Fibroblast of villous mesenchyme (primary cell): ENCODE measurements at places on chromosomes 3 and 15. TPM values are rescaled to one million over a fixed set of nuclear protein-coding genes. Genes with fewer than 3 reads are reported as not detected.

DNA sequence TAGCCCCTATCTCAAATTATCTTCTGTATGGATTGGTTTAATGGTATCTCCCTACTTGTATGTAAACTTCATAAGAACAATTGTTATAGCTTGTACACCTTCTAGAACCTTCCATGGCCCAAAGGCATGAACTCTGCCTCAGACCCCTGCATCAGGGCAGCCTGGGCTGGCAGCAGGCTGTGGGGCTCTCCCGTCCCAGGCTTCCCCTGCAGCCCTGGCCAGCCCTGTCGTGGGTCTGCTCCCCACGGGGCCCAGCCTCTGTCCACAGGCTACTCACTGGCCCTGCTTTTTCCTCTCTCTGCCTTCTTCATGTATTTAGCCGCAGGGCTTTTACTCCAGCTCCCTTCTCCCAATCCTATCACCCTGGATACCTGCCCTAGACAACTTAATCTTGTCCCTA lies 4.4 kb downstream of the SCN5A start:
- no peak for DNase-seq

DNA sequence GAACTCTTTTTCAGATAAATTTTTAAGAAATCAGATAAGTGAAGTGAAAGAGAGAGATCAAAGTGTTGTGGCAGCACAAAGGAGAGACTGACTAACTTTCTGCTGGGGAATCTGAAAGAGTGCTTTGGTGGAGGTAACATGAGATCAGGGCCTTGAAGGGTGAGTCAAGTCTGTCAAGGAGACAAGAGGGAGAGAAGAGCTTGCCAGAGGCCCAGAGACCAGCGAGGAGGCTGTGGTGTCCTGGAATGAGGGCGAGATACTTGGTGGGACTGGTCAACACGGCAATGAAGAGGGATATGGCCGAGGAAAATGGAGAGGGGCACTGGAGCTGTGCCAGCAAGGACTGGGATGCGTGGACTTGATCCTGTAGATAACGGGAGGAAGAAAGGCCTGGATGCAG lies 4.6 kb downstream of the TADA3 start:
- DNase-seq: no peak

DNA sequence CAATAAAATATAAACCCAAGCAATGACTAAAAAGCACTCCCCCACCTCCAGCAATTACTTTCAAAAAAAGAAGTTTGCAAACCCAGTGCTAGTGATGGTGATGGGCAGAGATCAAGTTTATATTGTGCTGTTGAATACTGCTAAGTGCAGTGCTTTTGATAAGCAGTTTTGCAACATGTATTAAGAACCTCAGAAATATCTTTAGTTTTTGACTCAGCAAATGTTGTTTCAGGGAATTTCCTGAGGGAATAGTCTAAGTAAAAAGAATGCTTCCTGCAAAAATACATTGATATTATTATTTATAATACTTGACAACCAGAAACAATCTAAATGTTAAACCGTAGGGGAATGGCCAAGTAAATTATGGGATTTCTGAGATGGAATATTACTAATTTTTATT lies 69.3 kb downstream of the ADAMTSL3 start:
- DNase-seq: no peak

DNA sequence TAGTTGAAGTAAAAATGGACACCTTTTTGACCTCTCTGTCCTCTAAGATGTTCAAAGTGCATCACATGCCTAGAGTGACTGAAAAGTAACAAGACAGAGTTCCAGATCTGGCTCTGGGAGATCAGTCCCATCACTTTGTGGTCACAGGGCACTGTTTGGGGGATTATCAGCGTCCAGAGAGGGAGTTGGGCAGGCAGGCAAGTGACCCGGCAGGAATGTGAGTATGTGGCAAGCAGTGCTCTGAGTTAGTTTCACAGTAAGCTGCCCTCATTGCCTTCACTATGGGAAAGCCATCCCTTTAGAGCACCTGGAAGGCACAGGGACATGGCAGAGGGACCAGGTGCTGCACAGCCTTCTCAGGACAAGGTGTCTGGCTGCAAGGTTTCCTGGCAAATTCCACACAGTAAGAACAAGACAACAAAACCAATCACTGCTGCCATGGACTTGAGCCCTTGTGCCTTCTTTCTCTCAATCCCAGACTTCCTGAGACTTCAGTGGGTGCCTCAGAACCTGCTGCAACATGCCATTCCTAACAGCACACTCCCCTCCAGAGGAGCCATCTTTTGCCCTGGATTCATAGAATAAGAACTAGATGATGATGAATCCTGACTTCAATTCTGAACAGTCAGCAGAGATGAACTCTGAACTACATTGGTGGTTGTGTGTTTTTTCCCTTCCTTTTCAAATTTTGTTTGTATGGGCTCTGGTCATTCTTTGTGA lies 55.2 kb downstream of the TIPARP start:
- DNase-seq: peak; percentile 33

- DNase-seq: no peak
Observed at GRCh38 chr15:40932649-40933516, 3.7 kb downstream of the DLL4 start.

- peak; percentile 16 for DNase-seq
Observed at GRCh38 chr15:82647045-82647834, at the start of gene CPEB1. TSS of gene CPEB1 (minus strand) at chr15:82647363. CDS start at chr15:82628459, 18,904 bp downstream.

DNA sequence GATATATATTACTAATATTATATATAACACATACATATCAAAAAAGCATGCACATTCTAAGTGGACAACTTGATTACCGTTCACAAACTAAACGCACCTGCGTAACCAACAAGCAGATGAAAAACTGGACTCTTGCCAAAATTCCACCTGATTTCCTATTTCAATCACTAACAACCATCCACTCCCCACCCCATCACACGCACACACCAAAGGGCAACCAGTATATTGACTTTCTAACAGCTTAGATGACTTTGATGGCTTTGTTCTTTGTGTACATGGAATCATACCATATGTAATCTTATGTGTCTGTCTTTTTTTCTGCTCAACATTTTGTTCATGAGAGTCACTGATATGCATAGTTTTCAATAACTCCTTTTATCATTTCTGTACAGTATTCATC lies 496.8 kb upstream of the ARRDC4 start:
- no peak for DNase-seq

DNA sequence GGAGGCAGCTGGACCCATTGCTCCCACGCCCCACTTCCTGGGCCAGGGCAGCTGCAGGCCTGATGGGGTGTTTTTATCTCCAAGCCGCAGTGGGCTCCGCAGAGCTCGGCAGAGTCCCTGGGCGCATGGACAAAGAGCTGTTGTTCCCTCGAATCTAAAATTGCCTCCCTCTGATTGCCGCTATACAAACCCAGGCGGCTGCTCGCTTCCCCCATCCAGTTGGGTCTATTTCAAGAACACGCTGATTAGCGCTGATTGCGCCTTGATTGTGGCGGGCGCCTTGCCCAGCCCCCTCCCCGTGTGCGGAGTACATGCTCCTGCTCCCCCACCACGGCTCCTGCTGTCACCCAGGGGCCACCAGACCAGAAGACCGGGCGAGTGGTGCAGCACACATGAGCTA lies 43.4 kb upstream of the SLC6A1 start:
- no peak for DNase-seq

- no peak for DNase-seq
Observed at GRCh38 chr15:35929740-35930444, 383.9 kb upstream of the DPH6 start.

- DNase-seq: no peak
Observed at GRCh38 chr3:168812234-168812633, 716.5 kb upstream of the GOLIM4 start.

DNA sequence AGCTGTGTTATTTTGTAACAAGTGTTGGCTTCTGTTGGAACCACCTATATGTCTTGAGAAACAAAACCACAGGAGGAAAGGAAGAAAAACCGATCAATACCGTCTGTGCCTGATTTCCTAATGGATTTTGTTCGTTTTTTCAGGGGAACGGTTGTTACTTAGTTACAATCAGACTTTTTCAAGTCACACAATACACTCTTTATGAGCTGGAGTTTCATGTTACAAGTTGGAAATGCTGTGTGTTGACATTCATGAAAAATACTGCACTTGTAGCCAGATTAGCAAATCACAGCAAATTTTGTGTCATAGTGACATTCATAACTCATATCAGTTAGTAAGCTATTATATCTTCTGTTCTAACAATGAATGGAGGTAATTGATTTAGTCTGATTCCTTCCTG lies 78.9 kb downstream of the SLTM start:
- no peak for DNase-seq

GRCh38 chr15:25795712-25796111 lies 67.4 kb downstream of the ATP10A start:
- DNase-seq: no peak

DNA sequence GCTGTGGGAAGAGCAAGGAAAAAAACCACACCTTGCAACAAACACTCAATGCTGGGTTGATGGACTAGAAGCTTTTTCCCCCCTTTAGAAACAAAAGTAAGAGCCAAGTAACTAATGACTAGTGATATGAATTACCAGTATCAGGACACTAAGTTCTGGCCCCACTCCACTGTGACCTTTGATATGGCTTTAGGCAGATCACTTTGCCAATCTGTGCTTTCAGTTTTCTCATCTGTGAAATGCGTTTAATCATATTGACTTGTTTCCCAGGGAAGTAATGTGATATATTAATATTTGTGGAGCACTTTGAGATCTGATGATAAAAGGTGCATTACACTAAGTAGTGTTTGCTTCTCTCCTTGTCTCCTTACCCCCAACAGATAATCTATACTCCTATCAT lies 319.3 kb upstream of the SATB1 start:
- DNase-seq: no peak

DNA sequence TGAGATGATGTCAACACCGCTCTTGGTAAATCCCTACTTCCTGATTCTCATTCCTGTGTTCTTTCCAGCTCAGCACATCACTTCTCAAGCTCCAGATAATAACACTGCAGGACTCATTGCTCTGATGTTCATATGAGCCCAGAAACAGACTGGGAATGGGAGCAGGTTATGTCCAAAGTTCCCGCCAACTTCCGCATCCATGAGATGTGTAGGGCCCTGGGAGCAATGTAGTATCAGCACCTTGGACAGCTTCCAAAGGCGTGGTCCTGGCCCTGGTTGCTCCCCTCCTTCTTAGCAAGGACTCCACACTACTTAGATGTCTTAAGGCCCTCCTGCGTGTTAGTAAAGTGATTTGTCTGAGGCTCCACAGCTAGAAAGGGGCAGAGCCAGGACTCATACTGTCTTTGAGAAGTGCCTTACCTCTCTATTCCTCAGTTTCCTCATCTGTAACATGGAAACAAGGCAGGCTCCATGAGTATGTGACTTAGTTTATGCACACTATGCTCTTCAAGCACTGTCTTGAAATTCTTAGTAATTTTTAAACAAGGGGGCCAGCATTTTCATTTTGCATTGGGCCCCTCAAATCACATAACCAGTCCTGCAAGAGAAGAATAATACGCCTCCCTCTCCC lies 27.9 kb upstream of the SLC6A1 start:
- peak; percentile 13 for DNase-seq

DNA sequence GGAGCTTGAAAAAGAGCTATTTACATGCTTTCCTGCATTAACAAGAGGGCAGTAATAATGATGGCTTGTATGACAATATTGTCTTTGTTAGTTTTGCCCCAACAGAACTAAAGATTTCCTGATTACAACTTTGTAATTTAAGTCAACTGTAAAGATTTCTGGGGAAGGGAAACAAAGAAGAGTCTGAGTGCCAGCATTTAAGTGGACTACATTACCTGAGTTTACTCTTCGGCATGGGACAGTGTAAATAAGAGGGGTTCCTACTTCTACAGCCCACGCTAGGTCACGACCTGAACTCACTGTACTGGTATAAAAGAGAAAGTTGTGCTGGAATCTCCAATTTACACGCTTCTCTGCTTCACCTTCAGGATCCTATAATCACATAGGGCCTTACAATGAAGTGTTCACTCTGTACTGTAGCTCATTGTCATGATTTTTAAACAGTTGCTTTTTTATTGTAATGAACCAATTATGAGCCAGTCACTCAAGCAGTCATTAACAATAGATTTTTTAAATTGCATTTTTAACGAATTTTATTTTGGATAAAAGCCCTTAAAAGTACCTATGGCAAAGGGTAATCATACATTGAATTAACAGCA lies 39.6 kb downstream of the DPH6 start:
- DNase-seq: no peak

- no peak for DNase-seq
Observed at GRCh38 chr15:79897380-79897678, 515 bp upstream of the MTHFS start.

- no peak for DNase-seq
Observed at GRCh38 chr3:195395208-195395816, 47.5 kb downstream of the ACAP2 start.

GRCh38 chr3:100105501-100105900 lies 8.8 kb downstream of the FILIP1L start:
- peak; percentile 73 for DNase-seq

DNA sequence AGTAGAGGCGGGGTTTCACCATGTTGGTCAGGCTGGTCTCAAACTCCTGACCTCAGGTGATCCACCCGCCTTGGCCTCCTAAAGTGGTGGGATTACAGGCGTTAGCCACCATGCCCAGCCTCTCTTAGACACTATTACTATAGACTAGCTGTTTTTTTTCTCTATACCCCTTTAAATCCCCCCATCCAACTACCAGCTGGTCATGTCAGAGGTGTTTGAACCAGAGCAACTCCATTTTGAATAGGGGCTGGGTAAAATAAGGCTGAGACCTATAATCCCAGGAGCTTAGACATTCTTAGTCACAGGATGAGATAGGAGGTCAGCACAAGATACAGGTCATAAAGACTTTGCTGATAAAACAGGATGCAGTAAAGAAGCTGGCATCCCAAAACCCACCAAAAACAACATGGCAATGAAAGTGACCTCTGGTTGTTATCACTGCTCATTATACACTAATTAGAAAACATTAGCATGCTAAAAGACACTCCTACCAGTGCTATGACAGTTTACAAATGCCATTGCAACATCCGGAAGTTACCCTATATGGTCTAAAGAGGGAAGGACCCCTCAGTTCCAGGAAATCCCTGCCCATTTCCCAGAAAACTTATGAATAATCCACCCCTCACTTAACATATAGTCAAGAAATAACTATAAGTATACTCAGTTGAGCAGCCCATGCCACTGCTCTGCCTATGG lies 57.8 kb upstream of the GPD1L start:
- peak; percentile 54 for DNase-seq

GRCh38 chr15:85325834-85326233 lies 54.6 kb upstream of the AKAP13 start:
- no peak for DNase-seq

DNA sequence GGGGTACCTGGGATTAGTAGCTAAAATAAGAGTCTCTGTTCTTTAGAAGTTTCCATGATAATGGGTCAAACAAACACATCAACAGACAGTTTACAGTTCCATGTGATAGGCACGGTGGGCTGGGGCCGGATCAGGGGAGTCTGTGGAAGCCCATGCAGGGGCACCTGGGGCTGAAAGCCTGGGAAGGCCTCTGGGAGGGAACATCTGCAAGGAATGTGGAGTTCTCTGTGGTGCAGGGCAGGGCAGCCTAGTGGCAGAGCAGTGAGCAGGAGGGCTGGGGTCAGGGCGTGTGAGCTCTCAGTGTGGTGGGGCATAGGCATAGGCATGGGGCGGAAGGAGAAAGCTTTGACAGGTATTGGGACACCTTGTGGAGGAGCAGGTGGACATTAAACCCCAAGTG lies 207.7 kb upstream of the TRIM42 start:
- no peak for DNase-seq

Gene ALPK3
- total RNA-seq: 0.86 and 1.3 TPM in 2 replicates

Gene AP4E1
- total RNA-seq: 16.4 and 26.3 TPM in 2 replicates

Gene NKTR
- total RNA-seq: 69.6 and 82.9 TPM in 2 replicates

Gene HHATL
- not detected in 2 replicates for total RNA-seq

Gene MYZAP
- under 0.01 and 0.43 TPM in 2 replicates for total RNA-seq

Gene FEZF2
- total RNA-seq: not detected in 2 replicates

Gene KNG1
- not detected in 2 replicates for total RNA-seq

Gene MESP1
- total RNA-seq: under 0.01 TPM in 2 replicates

Gene ERICH6
- 0.32 and 0.43 TPM in 2 replicates for total RNA-seq

Gene UBE2E2
- total RNA-seq: 30.3 and 41.5 TPM in 2 replicates

Gene FSD2
- not detected in 2 replicates for total RNA-seq

Gene PLCL2
- total RNA-seq: 3.9 and 5.6 TPM in 2 replicates

Gene CIAO2A
- 55.1 and 62.6 TPM in 2 replicates for total RNA-seq
